ENCODE measurements at places on chromosomes 2 and 18.

- no peak for DNase-seq
These were observed 82.8 kb downstream of the FHOD3 start for GRCh38 chr18:36380173-36380827.

DNA sequence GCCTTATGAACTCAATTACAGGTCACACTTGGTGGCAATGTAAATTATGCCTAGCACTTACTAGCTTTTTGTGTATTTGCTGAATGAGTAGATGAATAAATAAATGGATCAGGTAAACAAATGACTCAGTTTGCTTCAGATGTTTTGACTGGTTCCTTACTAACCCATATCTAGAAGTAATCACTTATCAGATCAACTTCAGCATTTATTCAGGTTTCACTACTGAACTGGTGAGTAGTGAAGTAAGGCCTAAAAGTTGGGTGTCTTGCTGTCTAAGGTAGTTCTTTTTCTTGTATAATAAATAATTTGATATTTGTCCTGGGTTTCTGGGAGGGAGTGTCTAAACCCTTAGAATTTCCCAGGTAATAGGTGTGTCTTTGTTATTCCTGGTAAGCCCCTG lies 205.0 kb downstream of the UXS1 start:
- DNase-seq = no peak

DNA sequence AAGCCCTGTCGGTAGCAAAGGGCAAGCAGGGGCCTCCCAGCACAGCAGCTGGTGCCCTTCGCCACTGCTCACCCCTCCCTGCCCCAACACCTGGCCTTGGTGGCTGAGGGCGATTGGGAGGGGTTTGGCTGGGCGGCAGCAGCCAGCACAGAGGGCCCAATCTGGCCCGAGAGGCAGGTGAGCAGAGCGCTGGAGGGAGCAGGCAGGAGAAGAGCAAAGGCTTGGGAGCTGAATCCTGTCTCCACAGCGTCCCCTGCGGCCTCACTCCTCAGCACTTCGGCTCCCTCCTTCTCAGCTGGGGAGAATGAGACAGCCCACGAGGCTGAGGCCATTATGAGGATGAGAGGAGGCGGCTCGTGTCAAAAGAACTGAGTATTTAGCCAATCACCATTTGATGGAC lies 74.9 kb upstream of the TAF1B start:
- no peak for DNase-seq

DNA sequence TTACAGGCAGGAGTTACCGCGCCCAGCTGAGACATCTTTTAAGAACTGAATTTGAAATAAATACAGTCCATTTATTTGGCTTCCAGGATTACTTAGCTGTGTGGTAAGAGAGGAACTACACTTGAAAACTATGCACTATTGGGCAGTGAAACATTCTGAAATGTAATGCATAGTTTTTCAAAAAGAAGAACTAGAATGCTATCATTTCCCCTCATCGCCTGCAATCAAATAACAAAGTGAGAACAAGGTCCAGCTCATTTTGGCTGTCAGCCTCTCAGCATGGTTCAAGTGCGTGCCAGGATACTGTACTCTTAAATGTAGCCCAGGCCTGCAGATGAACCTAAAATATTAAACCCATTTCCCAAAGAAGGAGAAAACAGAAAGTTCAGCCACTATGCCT lies 76.6 kb upstream of the ARL5A start:
- no peak for DNase-seq

GRCh38 chr2:216130346-216130971 lies 21.3 kb downstream of the XRCC5 start:
- DNase-seq = no peak

DNA sequence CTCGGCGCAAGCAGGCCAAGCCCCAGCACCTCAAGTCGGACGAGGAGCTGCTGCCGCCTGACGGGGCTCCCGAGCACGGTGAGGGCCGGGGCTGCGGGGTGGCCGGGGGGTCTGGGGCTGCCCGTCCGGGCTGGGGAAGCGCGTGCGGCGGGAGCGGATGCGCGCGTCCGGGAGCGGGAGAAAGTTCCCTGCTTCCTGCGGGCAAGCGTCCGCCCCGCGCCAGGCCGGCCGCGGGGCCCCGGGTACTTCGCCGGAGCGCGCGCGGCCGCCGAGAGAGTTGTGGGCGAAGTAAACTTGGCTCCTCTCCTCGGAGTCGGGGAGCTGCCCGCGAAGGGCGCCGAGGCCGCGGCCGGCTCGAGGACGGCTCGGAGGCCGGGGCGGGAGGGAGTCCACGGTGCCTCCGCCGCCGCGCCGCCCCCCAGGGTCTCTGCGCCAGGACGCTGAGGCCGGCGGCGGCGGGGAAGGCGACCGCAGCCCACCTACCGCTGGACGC lies 707 bp downstream of the SALL3 start:
- DNase-seq = no peak

- no peak for DNase-seq
These were observed 4.7 kb downstream of the AGAP1 start for GRCh38 chr2:235498541-235498940.

DNA sequence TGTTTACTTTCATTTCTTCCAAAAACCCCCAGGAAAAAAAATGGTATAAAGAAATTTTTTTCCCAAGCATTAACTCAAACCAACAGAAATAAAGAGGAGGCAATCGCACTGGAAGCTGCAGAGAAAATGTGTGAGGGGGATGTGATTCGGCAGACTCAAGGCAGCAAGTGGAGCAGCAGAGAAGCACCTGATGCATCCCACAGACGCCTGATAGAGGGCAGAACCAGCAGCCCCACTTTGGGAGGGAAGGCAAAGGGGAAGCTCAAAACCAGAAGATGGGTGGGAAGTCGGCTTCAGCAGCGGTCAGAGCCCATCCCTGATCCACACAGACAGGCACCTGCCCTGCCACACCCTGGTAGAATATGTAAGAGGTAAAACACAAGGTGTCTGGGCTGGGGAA lies 12.6 kb downstream of the FTCDNL1 start:
- DNase-seq = no peak

DNA sequence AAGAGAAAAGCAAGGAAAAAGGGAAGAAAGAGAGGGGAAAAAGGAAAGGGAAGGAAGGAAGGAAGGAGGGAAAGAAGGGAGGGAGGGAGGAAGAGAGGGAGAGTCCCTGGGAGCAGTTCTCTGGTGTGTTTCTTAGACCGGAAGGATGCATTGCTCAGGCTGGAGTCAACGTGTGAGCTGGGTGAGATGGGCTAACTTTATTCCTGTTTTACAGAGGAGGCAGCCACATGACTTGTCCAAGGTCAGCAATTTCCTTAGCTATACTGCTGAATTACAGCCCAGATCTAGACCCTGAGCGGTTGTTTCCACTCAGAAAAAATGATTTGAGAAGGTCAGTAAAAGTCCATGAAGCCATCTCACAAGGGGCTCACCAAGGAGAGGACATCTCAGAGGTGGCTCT lies 86.6 kb upstream of the APCDD1 start:
- no peak for DNase-seq

GRCh38 chr2:105315314-105315713 lies 14.2 kb downstream of the TGFBRAP1 start:
- DNase-seq = no peak

DNA sequence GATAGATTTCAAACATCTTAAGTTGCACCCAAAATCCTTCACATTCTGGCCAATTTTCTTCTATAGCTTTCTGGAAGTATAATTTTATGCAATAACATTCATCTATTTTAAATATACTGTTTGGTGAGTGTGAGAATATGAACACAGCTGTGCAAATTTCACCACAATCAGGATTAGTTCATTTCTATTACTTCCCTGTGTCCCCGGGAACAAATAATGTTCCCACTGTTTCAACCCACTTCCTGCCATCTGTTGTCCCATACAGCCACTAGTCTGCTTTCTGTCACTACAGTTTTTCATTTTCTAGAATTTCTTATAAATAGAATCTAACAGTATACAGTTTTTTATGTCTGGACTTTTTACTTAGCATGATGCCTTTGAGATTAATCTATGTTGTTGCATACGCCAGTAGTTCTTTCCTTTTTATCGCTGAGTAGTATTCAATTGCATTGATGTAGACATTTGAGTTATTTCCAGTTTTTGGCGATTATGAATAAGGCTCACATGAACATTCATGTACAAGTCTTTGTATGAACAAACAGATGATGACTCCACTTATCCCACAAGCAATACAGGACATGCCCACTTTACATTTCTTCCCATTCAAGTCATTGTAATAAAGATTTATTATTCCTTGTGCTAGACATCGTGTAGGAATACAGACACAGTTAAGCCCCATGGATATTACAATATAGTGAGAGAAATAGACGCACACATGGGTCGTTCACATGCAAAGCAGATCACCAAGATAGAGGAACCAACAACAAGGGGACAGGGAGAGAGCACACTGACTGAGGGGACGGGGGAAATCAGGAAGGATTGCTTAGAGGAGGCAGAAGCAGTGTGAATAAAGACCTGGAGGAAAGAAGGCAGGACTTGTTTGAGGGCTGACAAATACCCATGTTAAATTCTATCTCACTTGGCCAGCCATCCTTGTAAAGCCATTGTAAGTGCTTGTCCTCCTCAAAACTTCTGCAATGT lies 72.9 kb upstream of the PAX8 start:
- no peak for DNase-seq

GRCh38 chr2:201572846-201573508 lies 70.3 kb downstream of the TMEM237 start:
- DNase-seq = no peak

DNA sequence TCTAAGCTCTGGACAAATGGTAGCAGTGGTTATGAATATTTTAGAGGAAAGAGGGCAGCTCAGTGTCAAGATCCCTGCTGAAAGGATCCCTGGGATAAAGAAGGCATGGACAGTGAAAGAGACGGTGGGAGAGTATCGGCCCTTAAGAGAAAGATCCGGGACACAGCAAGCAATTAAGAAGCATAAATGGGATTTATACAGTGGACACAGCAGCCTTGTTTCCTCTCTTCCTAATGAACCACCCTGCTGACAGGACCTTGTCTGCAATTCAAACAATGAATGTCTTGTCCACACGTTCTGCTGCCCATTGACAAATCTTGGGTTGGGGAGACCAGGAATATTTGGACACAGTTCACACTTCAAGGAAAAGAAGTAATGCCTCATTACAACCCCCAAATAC lies 16.5 kb downstream of the CPLX4 start:
- no peak for DNase-seq

Data from stimulated activated CD8-positive, alpha-beta memory T cell treated with anti-CD3 and anti-CD28 coated beads, Interleukin-4, amount 100 ng/mL, for 4 hours (primary cell).